Urothelium cell line (cell line): ENCODE measurements at places on chromosomes 12 and 14.
A peak's percentile ranks its signal among the peaks of the same experiment; 100 is the strongest.

DNA sequence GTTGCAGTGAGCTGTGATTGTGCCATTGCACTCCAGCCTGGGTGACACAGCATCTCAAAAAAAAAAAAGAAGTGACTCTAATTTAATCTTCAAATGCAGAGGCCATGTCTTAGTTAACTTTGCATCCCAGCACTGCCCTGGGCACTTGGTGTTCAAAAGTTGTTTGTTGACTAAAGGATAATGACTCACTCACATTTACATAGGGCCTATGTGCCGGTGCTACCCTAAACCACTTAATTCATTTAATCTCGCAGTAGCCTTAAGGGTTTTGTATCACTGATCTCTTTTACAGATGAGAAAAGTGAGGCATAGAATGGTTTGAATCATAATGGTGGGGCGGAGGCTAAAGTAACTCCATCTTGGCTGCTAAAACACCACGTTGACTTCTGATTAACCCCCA lies 23.7 kb downstream of the MFAP5 start:
- DNase-seq, result no peak

GRCh38 chr12:2862876-2863275 lies 6.0 kb upstream of the TEX52 start:
- no peak for DNase-seq

GRCh38 chr14:102875652-102876051 lies 46.8 kb upstream of the AMN start:
- no peak for DNase-seq

DNA sequence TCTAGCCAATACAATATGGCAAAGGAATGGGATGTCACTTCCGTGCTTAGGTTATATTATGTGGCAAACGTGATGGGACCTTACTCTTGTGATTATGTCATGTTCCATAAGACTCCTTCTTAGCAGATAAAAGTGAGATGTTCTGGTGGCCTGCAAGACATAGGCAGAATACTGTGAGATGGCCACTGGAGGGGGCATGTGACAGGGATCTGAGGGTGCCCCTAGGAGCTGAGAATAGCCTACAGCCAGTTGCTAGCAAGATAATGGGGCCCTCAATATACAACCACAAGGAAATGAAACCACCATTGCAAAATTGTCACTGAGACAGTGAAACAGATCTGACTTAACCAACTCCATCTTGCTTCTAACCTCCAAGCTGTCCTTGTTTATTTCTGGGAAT lies 151.4 kb upstream of the SSTR1 start:
- DNase-seq, result no peak

GRCh38 chr12:109804820-109805761 lies 28.1 kb downstream of the TRPV4 start:
- peak; percentile 67 for DNase-seq

DNA sequence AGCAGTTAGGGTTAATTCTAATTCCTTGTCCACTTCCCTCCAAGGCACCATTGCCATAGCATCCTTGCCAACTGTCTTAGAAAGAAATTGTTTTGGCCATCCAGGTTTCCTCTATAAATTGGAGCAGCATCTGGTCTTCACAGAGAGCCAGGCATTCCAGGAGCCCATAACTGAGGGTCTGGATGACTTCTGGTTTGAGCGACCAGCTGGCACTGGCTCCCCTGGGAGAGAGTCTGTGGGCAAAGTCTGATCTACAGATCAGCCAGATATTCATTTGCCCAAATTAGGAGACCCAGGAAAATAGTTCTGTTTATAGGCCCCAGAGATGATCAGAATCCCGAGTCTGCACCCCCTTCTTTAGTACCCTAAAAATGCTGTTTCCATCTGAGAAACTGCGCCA lies 16.0 kb downstream of the VSX2 start:
- no peak for DNase-seq

DNA sequence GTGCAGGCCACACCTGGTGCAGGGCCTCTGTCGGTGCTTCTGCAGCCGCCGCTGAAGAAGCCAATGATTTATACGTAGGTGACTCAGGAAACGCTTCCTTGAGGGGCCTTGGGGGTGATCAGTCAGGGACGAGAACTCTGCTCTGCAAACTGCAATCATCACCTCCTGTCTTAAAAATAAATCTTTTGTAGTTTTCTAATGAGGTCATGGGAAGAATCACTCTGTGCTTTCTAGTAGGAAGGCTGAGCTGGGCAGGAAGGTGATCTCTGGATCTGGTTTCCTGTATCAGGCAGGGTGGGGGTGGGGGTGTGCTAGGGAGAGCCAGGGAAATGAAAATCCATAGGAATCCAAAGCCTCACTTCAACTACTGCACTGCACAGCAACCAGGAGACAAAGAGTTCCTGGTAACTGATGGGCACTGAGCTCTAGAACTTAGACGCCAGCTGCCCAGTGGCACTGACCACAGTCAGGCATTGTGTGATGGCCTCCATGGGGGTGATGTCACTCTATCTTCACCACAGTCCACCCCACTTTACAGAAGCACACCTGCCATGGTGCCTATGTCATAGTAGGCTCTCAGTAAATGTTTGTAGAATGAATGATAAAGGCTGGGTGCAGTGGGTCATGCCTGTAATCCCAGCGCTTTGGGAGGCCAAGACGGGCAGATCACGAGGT lies 292.4 kb upstream of the PWP1 start:
- no peak for DNase-seq

GRCh38 chr12:90921536-90921935 lies 33.4 kb downstream of the CCER1 start:
- no peak for DNase-seq

DNA sequence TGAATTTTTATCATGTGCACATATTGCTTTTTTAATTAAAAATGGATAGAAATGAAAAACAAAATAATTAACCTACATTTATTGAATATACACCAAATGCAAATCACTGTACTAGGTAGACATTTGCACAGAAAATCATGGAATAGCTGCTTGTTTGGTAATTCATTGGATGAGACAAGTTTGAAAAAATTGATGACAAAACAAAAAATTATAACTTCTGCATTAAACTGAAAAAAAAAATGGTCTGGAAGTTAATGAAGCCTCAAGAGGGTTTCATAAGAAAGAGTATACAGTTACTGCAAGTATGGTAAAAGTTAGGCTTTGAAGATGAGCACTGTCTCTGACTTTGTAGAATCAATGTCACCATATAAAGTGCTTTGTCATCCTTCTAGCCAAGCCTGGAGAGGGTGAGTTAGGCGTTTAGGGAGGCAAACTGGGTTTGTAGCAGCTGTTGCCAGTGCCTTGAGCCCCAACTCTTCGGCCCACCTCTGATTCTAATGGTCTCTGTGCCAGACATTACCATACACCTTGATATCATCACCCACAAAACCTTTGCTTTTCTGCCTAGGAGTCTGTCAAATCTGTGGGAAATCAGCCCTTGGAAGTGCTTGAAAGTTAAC lies 291.1 kb upstream of the CLEC14A start:
- no peak for DNase-seq

- DNase-seq, result no peak
These were observed 17.9 kb upstream of the CFAP54 start for GRCh38 chr12:96471368-96472050.

DNA sequence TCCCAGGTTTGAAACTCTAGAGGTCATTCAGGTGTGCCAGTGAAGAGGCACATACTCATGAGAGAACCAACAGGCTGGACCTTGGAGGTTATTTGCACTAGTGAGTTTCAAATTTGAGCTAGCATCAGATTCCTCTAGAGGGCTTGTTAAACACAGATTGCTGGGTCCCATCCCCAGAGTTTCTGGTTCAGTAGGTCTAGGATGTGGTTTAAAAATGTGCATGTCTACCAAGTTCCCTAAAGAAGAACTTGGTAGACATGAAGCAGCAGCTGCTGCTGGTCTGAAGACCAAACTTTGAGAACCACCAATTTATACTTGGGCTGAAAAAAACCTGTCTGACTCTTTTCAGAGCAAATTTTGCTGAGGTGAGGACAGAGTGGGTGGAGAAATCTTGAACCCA lies 61.7 kb downstream of the SUSD6 start:
- no peak for DNase-seq

DNA sequence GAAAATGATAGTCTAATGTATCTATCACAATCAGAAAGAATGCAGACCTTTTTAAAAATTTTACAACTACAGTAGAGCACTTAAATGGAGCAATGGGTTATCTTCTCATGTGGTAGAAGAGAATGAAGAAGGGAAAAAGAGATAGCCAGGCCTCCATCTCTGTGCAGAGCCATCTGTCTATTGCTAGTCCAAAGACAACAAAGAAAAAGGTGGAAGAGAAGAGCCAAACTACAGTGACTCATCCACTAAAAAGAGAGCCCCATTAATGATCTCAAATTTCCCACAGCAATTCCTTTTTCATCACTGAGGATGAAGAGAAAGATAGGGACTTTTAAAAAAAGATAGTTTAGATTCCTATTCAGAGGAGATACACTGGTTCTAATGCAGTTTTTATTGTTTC lies 232.9 kb downstream of the ATXN7L3B start:
- DNase-seq, result no peak

DNA sequence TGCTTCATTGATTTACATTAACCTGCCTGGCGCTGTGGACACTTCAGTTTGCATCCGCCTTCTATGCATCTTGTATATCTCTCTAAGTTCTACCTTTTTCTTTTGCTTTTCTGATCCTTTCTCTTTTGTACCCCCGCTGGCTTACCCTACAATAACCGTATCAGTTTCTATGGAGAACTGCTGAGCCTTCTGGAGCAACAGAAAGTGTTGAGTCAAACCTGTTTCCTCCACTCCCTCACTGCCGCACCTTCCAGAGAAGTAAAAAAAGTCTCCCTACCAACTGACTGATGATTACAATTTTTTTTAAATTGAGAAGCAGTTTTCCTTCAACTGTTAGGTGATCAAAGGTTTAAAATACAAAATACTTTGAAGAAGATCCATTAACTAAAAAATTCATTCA lies 17.4 kb downstream of the EXD2 start:
- DNase-seq, result no peak

DNA sequence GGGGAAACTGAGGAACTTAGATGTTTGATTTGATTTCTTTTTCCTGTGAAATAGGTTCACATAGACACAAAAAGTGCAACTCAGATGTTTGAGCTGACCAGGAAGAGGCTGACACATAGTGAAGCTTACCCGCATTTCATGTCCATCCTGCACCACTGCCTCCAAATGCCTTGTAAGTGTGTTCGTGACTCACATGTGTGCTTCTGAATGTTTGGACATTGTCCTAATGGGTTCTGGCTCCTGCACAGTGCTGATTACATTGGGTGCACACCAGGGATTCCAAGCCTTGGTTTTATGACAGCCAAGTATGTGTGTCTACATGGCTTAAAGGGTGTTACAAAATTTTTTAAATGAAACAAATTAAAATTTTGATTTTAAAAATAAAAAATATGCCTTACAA lies 137.4 kb downstream of the DAAM1 start:
- DNase-seq, result no peak

- no peak for DNase-seq
These were observed 35.1 kb downstream of the ATF7IP start for GRCh38 chr12:14400599-14400998.

- no peak for DNase-seq
These were observed 20.5 kb downstream of the ZDHHC22 start for GRCh38 chr14:77120771-77121743.

DNA sequence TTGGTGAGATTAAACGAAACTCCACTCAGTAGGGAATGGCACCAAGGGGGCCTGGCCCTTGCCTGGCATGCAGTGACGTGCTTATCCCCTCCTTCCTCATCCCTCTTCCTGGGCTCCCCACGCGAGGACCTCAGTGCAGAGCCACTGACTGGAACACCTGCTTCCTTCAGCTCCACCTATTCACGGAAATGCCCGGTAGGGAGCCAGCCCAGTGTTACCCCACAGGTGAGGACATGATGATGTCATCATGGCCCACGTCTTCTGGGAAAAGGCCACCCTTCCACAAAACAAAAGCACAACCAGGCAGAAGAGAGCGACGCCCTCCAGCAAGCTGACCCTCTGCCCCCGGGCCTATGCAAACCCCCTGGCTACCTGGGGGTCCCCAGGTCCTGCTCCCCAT lies 42.1 kb downstream of the CCDC85C start:
- no peak for DNase-seq

DNA sequence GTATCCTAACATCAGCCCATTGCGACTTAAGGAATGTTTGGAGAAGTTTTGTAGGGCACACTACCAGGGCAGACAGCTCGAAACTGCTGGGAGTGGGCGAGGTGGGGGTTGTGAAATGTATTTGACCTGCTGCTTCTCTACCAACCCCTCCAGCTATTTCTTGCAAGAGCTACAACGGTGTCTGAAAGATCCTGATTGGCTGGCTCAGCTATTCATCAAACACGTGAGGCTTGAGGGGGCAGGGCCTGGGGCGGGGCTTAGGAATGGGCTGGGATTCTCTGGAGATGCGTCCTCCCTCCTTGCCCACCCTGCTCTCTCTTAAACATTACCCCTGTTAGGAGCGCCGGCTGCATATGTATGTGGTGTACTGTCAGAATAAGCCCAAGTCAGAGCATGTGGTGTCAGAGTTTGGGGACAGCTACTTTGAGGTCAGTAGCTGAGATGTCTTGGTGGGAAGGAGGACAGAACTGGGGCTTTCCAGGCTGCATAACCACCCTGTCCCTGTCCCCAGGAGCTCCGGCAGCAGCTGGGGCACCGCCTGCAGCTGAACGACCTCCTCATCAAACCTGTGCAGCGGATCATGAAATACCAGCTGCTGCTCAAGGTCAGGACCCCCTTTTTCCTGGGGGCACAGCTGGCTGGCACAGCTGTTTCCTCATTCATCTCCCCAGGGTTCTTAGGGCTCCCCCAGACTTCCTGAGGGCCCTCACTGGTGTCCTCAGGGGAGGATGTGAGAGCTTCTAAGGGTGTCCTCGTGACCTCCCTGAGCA lies 3.1 kb downstream of the ARHGEF25 start:
- DNase-seq, result no peak

DNA sequence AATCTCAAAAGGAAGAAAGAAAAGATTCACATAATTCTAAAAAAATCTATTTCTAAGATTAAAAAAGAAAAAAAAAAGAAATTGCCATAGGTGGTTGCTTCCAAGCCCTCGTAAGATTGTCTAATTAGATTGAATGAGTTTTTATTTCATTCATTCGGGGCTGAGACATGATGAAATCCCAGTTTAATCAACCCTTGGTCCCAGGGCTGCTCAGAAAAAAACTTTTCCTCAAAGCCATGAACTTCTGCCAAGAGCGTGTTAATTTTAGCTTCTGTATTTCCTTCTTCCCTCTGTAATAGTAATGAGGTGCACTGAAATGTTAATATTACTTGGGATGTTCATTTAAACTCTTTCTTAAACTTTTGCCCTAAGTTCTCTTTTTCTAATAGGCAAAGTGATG lies 62.6 kb downstream of the TMEM132D start:
- no peak for DNase-seq

GRCh38 chr14:81953419-81953818 lies 419.8 kb upstream of the SEL1L start:
- no peak for DNase-seq

- no peak for DNase-seq
These were observed 44.7 kb upstream of the FBRSL1 start for GRCh38 chr12:132444957-132445883.

- no peak for DNase-seq
These were observed 130.3 kb downstream of the CEP83 start for GRCh38 chr12:94329366-94329765.
